LoVo (cell line): ENCODE measurements at places on chromosomes 7 and 10.

- DNase-seq: no peak
These were observed 128.0 kb downstream of the SEMA3C start for GRCh38 chr7:80790877-80791276.

DNA sequence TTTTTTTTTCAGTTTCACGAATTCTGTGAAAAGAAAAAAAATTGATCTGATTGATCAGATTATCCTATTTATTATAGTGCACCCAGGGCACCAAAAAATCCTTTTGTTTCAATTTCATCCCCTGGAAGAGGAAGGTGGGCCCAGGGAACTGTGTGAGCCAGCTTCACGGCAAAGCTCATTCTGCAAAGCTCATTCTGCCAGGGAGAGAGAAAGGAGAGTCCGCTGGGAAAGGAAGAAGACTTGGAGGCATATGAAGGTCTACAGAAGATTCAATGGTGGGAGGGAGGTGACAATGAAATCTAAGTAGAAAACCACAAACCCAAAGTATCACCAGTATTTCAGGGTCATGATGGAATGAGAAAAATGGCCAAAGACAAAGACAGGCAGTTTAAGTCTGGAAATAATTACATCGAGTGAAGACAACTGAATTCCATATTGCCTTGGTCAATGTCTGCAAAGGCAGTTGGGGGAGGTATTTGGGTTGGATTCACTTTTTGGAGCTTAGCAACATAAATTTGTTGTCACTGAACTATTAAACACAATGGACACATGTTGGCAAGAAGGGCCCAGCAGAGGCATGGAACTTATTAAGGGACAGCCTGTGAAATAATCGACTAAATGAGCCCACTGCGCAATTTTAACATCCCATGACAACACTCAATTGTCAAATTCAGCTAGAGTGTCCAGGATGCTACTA lies 587.8 kb upstream of the MKI67 start:
- no peak for DNase-seq

DNA sequence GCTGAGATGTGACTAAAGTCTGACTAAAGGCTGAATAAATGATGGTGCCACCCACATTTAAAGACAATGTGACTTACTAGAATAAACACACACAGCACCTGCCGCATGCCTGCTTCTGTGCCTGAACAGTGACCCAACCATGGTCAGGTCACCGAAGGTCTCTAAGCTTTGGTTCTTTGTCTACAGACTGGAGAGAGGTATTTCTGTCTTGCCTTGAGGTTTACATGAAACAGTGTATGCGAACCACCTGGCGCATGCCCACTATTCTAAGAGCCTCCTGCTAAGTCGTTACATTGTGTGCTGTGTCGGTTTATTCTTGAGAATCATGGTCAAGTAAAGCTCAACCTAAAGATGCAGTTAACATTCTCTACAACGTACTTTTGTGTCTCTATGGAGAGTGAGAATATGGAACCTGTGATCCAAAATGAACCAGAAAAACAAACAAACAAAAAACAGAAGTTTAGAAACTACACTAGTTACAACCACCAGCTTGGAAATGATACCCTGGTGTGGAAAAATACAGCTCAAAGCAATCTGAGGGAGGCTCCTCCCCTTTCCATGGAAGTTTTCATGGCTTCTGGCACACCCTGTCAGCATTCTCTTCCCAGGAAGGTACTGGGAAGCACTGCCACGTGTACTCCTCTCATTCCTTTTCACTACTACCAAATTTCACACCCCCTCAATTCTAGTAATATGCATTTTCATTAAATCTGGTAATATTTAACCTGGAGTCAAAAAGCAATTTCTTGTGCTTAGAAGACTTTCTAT lies 40.0 kb downstream of the VOPP1 start:
- DNase-seq: no peak

GRCh38 chr7:107390916-107391315 lies 78.9 kb upstream of the GPR22 start:
- DNase-seq: no peak

DNA sequence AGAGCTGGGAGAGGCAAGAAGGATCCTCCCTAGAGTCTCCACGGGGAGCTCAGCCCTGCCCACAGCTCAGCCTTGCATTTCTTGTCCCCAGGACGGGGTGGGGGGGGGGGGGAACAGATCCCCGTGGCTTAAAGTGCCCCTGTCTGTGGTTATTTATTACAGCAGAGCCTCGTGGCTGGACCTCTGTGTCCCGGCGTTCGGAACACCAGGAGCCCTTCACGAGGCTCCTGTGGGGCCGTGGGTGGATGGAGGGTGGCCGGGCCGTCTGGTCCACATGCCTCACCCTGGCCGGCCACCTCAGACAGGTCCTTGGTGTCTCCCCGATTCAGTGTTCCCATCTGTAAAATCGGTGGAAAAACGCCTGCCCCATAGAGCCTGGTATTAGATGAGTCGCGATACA lies 37.9 kb downstream of the FAM20C start:
- no peak for DNase-seq

GRCh38 chr10:57145548-57145947 lies 784.5 kb upstream of the ZWINT start:
- no peak for DNase-seq

DNA sequence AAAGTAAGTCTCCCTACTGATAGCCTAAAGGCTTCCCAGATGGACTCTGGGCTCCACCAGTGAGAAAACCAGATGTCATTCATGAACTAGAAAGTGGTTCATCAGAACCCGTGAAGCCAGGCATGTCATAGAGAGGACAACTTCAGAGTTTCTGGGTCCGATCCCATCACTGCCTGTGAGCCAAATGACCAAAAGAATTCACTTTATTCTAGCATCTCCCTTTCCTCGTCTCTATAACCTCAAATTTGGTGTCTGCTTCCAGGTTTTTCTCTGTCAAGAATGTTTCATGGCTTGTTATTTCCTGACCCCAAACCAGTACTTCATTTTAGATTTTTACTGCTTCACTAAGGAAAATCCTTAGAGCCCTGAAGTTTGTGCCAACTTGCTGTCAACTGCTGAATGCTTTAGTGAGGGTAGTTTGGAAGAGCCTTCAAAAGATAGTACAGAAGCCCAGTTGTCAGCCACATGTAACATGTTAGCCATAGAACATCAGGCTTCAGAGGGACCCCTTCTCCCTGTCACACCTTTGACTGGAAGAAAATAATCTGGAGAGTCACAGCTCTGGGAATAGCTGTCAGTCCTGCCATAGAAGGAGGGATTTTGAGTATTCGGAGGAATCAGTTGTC lies 34.0 kb downstream of the ITGB8 start:
- DNase-seq: no peak

GRCh38 chr10:6912424-6912823 lies 332.3 kb upstream of the PRKCQ start:
- no peak for DNase-seq

- DNase-seq: no peak
These were observed 490.0 kb downstream of the SH2D4B start for GRCh38 chr10:81027706-81028105.

DNA sequence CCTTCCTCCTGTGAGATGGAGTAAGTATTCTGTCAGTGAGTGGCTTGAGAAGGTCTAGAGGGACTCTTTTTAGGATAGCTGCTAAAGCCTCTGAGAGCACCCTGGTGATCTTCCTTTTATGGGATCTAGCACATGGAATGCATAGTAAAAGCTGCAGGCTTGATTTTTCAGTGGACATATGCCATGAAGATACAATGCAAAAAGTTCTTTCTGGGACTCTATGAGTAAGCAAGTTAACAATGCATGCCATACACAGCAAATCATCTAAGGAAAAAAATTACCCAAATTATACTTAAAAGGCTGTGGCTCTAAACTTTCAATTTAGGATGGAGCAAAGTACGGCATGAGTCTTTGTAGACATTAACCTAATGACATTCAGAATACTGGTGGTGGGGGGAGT lies 154.5 kb downstream of the SGMS1 start:
- DNase-seq: no peak

DNA sequence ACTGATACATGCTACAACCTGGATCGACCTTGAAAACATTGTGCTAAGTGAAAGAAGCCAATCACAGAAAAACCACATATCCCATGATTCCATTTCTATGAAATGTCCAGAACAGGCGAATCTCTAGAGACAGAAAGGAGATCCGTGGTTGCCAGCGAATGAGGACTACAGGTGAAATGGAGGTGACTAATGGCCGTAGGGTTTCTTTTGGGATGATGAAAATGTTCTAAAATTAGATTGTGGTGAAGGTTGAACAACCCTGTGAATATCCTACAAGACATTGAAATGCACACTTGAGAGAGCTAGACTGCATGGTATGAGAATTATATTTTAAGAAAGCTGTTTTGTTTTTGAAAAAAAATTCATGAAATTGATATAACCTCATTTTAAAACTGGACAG lies 188.5 kb upstream of the PLXNA4 start:
- no peak for DNase-seq

DNA sequence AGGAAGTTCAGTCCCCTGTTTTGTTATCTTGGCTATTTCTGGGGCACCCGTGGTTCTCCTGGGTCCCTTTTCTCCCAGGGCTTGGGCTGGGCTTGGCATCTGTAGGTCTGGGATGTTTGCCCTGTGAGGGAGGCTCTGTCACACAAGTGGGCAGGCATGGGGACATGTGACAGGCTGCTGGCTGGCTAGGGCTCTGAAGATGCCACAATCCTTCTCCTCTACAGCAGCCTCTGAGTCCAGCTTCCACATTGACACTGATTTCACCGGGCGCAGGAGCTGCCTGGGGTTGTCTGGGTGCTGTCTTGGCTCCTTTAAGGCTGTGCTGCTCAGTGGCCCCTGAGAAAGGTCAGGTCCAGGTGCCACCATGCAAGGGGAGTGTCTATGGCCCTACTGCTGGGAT lies 37.4 kb upstream of the ZNF716 start:
- DNase-seq: no peak

GRCh38 chr7:106071356-106071998 lies 40.6 kb downstream of the SYPL1 start:
- DNase-seq: peak; percentile 68

DNA sequence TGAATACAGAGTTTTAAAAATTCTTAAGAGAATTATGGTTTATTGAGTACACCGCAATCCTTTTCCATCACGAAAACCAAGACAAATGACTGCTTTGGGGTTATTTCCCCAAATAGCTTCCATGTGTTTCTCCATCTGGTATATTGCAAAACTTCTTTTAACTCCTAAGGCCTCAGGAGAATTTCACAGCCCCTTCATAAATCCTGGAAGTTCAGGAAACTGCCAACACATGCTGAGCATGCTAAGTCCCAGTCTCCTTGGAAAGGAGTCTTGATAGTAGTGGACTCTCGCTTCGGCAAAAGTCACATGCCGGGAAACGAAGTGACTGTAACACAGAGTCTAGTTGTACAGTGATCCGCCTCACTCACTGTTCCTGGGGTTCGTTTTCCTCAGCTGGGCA lies 88.1 kb upstream of the RSU1 start:
- DNase-seq: no peak

DNA sequence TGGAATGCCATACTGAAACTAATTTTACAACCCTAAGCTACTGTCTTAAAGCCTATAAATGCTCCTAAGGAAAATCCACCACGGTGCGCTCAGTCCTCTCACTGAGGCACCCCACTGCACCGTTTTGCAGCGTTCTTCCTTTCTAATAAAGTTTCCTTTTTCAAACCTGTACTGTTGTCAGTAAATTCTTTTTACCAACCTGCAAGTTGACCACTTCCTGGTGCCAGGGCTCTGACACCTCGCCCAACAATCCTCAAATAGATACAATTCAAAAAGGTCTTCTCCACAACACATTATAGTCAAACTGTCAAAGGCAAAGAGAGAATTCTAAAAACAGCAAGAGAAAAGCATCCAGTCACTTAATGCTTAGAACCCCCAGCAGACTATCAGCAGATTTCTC lies 42.8 kb downstream of the HERPUD2 start:
- DNase-seq: no peak

- no peak for DNase-seq
These were observed 22.7 kb downstream of the LSMEM1 start for GRCh38 chr7:112503361-112503972.

GRCh38 chr7:29881724-29882123 lies 75.4 kb downstream of the WIPF3 start:
- no peak for DNase-seq

GRCh38 chr10:4162571-4163286 lies 377.7 kb upstream of the KLF6 start:
- DNase-seq: no peak

GRCh38 chr10:87579563-87579962 lies 74.9 kb downstream of the MINPP1 start:
- no peak for DNase-seq

DNA sequence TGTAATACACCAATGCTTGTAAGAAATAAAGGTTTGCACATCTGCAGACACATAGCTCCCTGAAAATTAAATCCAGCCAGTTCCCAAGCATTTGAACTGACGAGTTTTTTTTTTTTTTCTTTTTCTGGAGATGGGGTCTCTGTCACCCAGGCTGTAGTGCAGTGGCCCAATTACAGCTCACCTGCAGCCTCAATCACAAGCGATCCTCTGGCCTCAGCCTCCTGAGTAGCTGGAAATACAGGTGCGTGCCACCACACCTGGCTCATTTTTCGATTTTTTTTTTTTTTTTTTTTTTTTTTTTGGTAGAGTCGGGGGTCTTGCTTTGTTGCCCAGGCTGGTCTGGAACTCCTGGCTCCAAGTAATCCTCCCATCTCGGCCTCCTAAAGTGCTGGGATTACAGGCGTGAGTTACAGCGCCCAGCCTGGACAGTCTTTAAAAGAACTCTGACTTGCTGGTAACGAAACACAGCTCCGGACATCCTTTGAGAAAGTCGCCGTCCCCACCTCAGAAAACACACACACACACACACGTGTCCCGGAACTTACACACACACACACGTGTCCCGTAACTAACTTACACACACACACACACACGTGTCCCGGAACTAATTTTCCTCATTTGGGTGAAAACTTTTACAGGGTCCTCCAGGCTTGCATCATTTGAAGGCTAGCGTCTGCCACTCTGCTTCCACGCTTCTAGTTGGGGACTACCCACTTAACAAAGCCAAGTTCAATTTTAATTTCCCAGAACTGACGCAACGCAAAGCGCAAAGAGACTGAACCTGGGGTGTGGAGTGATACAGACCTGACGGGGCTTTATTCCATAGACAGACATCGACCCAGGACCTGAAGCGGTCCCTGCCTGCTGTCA lies 18.6 kb downstream of the OCM2 start:
- peak; percentile 32 for DNase-seq

DNA sequence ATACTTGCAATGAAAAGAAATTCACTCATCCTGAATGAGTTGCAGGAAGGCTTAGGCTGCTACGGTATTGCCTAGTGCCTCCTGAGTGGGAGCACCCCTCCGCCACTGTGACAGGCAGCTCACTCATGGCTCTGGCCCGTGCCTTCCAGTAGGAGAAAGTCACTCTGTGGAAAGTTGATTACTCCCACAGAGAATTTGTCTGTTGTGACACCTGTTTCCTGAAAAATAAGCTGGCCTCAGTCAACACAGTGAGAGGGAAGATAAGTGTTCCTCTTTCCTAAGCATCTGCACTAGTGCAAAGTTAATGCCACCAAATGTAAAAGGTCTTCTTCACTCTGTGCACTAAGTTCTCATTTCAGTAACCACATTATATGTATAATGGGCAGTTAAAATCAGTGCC lies 158.8 kb upstream of the INHBA start:
- no peak for DNase-seq

GRCh38 chr10:109886037-109886780 lies 37.1 kb downstream of the XPNPEP1 start:
- no peak for DNase-seq
